Esophagus mucosa (tissue), 1 donor: ENCODE measurements at places on chromosomes 1 and 21.
A peak's percentile ranks its signal among the peaks of the same experiment; 100 is the strongest.

GRCh38 chr1:211258310-211258755 is 833 bp upstream of the RCOR3 start:
- ATAC-seq, result peak; percentile 44

DNA sequence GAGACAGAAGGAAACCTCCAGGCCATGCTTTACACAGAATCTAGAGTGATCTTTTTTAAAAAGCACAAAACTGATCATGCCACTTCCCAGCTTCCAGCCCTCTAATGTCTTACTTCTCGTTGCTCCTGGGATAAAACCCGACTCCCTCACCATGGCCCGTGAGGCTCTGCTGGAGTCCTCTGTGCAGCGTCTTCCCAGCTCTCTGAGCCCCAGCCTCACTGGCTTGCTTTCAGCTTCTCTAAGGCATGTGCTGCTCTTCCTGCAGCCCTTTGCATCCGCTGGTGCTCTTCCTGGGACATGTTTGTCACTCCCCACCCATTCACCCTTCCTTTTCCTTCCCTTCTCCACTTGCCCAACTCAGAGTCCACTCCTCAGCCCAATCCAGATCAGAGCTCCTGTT is 184.1 kb downstream of the AK5 start:
- no peak for ATAC-seq

DNA sequence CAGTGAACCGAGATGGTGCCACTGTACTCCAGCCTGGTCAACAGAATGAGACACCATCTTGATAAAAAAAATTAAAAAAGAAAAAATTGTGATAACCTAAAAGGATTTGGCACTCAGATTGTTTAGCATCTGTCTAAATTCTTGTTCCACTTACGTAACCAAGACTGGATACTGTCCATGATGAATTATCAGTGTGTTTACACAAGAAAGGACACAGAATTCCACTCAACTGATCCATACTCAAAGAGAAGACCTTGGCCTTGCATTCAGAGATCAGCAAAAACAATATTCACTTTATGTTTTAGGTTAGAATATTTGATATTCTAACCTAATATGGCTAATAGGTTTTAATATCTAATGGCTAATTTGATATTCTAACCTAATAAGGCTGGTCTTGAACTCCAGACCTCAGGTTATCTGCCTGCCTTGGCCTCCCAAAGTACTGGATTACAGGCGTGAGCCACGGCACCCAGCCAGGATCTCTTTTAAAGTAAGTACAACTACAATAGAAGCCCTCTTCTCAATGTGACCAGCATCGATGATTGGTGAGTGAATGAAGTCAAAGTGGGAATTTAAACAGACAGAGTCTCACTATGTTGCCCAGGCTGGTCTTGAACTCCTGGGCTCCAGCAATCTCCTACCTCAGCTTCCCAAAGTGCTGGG is 43.1 kb upstream of the COX20 start:
- no peak for ATAC-seq

DNA sequence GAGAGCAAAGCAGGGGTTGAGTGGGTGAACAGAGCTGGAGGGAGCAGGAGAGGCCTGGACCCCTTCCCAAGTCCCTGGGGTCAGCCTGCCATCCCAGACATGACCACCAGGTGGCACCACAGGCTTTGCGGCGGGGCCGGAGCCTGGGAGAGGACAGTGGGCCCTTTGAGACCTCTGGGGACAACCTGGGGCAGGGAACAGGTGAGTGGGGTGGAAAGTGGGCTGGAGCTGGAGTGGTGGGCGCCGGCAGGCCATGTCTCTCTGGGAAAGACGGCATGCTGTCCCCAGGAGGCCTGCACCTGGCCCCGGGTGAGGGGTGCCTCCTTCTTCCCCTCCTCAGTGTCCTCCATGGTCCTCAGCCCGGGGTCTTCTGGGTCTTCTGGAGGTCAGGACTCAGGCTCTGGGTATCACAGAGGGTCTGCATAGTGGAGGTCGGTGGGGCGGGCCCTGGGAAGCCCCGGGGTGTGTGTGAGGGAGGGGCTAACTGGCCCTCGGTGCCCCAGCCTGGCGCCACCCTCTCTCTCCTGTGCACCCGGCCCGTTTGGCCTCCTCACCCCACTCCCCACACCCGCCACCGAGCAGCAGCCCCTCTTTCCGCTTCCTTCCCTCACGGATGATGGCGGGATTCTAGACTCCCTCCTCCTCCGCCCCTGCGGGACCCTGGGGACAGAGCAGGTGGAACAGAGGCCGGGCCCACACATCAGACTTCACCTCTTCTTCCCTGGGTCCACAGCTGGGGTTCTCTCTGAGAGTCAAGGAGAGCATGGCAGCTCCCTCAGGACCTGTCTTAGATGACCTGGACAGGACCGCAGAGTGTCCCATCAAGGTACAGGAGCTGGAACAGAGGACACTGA is 28.5 kb upstream of the PKP1 start:
- ATAC-seq, result peak; percentile 76
